Aorta (tissue), 5 donors: ENCODE measurements at places on chromosomes 12 and 14.
A peak's percentile ranks its signal among the peaks of the same experiment; 100 is the strongest.

DNA sequence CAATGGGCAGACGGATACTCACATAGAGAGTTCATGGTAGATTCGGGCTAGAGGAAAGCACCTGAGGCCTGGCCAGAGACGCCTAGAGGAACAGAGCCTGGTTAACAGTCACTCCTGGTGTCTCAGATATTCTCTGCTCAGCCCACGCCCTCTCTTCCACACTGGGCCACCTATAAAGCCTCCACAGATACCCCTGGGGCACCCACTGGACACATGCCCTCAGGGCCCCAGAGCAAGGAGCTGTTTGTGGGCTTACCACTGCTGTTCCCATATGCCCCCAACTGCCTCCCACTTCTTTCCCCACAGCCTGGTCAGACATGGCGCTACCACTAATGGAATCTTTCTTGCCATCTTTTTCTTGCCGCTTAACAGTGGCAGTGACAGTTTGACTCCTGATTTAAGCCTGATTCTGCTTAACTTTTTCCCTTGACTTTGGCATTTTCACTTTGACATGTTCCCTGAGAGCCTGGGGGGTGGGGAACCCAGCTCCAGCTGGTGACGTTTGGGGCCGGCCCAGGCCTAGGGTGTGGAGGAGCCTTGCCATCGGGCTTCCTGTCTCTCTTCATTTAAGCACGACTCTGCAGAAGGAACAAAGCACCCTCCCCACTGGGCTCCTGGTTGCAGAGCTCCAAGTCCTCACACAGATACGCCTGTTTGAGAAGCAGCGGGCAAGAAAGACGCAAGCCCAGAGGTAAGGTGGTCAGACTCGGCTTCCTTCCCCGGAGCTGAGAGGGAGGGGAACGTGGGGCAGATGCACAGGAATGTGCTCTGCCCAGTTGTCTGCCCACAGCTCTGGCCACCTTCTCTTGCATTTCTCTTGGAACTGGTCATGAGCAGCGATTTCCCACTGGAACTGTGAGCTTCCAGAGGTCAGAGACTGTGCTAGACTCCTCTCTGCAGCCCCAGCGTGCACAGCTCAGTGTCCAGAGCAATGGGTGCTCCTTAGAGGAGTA is at the start of gene CD4:
TSS of gene CD4 (plus strand) at position 557 of the 953 bp plus-strand sequence. CDS start 10,611 bp downstream, outside the sequence.
- peak; percentile 92 for DNase-seq

DNA sequence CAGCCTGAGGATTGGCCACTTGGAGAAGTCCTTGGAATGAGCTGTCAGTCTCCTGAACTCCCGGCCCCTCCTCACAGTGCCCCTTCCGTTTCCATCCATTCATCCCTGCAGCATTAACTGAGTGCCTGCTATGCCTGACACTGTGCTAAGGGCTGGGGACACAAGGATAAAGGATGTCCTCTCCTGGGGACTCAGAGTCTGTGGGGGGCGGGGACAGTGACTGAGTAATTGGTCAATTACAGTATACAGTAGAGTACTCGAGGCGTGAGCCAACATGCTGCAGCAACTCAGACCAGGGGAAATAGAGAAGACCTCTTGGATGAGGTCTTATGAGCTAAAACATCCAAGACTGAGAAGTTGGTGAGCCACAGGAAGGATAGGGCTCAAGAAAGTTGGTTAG is 43.4 kb upstream of the PWP1 start:
- DNase-seq = no peak

DNA sequence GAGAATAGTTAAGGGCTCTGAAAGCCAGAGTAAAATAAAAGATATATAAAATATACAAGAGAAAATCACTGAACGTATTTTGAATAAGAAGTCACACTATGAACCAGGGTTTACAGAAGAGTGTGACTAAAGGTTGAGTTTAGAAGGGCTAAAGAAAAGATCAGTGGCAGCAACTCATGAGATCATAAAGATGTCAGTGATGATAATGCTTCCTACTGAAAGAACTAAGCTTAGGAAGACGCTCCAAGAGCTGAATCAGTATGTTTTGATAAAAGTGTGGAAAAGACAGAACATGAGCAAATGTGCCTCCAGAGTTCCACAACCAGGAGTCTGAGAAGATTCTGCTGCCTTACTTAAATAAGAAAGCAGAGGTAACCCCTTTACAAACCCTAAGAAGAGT is 74.6 kb downstream of the KITLG start:
- no peak for DNase-seq

DNA sequence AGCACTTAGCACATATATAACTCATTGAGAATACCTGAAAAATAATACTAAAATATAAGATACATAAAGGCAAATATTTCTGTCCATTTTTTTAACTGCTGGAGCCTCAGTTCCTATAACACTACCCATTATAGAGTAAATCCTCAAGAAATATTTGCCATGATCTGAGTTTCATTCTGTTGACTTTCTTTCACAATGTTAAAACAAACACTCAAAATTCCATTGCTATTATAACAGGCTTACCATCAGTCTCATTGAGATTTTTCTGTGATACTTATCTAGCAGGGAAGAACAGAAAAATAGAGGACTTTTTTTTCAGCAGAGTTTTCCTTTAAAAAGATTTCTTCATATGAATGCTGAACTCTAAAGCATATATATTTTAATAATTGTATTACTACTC is 24.5 kb downstream of the LMO3 start:
- DNase-seq = no peak

DNA sequence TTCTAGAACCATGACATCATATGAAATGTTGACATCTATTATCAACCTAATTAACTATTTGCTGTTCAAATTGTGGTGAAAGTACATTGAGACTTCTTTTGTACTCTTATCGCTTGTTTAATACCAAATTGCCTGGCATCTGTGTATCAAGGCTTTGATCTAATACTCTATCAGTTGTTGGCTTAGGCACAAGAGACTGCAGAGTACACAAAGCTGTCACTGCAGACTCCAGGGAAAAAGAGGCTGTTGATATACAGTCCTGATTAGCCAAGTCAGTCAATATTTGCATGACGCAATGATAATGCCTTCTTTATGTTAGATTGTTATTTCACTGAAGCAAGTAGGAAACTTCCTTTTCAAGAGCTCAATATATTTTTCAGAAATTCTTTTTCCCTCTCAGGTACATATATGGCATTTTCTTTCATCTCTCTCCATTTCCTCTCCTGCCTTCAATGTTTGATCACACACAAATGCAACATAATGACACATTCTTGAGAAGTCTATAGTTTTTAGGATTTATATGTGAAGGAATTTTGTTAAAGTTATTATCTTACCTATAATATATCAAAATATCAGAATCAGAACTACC is 32.3 kb upstream of the PTCSC3 start:
- DNase-seq = no peak

- DNase-seq = no peak
Measured at GRCh38 chr12:110575326-110575725, 7.8 kb downstream of the PPTC7 start.

- DNase-seq = peak; percentile 6
Measured at GRCh38 chr12:132646850-132647249, 28.3 kb downstream of the P2RX2 start.

- DNase-seq = no peak
Measured at GRCh38 chr12:68495336-68496070, 115.2 kb upstream of the RAP1B start.

- DNase-seq = peak; percentile 29
Measured at GRCh38 chr12:49030119-49030518, 11.5 kb upstream of the PRKAG1 start.

GRCh38 chr12:121398355-121398754 is 1.6 kb upstream of the RNF34 start:
- DNase-seq = no peak

DNA sequence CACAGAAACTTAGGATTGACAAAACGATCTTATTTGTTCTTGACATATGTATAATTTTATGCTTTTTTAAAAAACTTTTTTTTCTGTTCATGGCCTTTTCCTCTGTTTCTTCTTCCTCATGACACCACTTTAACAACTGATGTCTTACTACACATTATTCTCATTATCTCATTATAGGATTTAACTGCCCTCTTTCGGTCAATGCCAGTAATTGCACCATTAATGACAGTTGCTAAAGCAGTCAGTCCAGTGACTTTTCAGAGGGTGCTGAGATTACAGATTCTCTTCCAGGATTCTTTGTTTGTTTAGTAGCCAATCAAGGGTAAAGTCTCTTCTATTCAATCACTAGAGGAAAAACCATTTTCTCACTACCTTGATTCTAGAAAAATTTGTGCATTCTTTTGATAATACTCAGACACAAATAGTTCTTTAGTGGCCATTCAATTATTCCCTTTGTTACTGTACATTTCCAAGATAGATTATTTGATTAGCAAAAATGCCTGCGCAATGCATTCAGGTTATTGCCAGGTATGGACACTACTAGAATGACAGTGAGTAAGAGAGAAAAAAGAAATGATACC is 50.1 kb downstream of the KLRG1 start:
- no peak for DNase-seq

DNA sequence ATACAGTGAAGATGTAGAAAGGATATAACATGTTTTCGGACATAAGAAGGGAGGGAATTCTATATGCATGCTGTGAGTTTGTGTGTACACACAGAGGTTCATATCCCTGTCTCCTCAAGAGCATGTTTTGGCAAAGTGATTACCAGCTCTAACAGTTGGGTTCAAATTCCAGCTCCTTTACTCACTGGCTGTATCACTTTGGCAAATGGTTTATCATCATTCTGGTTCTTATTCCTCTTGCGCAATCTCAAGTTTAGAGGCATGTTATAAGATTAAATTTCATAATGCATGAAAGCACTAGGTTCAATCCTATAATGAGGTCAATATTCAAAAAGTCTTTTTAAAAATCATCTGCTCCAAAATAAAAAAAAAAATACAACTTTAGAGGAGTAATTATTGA is 107.7 kb upstream of the LRFN5 start:
- no peak for DNase-seq

GRCh38 chr12:57522887-57523705 is 472 bp downstream of the MBD6 start:
- peak; percentile 86 for DNase-seq

DNA sequence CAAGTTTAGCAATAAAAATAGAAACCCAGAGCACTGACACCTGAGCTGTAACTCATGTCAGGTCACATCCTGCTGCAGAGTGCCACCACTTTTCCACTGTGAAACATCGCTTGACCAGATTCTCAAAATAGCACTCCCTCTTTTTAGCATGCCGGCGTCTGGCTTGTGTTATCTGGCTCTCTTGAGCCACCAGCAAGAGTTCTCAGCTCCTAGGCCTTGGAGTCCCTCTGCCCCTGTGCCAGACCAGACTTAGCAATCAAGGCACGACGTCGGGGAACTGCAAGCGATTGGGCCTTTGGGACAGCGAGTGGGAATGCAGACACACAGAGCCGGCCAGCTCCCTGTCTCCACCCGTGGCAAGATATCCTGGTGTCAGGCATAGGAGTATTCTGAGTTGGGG is 52.5 kb downstream of the SPIC start:
- DNase-seq = no peak

GRCh38 chr14:75022655-75023054 is 19.9 kb downstream of the EIF2B2 start:
- DNase-seq = no peak

GRCh38 chr12:54593135-54593534 is 4.7 kb upstream of the PPP1R1A start:
- DNase-seq = no peak

GRCh38 chr12:132754160-132754932 is 7.3 kb downstream of the ANKLE2 start:
- peak; percentile 15 for DNase-seq

DNA sequence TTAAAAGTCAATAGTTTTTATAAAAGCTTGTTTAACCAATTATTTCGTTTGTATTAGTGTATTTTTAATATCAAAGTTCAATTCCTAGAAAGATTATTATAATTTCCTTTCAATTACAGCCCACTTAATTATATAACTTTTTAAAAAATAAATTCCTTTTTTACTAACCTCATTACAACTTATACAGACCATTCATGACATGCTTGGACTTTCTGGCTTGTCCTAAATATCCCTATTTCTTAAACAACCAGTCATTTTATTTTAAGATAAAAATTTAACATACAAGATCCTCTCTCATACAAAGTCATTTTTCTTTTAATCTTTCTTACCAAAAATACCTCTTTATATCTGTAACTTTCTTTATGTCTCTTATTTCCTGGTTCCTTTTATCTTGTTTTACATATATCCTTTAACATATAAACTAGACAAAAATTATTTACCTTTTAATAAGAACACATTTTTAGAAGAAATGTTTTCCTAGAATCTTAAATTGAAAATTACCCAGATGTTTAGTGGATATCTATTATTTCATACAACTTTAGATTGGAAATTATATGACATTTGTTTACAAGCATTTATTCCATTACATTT is 10.4 kb upstream of the TMEM263 start:
- DNase-seq = no peak

- no peak for DNase-seq
Measured at GRCh38 chr12:79988368-79988767, 53.5 kb upstream of the PPP1R12A start.

- DNase-seq = no peak
Measured at GRCh38 chr14:72617391-72618031, 276.4 kb downstream of the DPF3 start.

- DNase-seq = no peak
Measured at GRCh38 chr14:26738571-26738970, 140.7 kb upstream of the NOVA1 start.

- DNase-seq = no peak
Measured at GRCh38 chr12:26748741-26749431, 84.1 kb downstream of the ITPR2 start.

GRCh38 chr12:133058203-133059113 is 21.1 kb downstream of the ZNF84 start:
- no peak for DNase-seq

DNA sequence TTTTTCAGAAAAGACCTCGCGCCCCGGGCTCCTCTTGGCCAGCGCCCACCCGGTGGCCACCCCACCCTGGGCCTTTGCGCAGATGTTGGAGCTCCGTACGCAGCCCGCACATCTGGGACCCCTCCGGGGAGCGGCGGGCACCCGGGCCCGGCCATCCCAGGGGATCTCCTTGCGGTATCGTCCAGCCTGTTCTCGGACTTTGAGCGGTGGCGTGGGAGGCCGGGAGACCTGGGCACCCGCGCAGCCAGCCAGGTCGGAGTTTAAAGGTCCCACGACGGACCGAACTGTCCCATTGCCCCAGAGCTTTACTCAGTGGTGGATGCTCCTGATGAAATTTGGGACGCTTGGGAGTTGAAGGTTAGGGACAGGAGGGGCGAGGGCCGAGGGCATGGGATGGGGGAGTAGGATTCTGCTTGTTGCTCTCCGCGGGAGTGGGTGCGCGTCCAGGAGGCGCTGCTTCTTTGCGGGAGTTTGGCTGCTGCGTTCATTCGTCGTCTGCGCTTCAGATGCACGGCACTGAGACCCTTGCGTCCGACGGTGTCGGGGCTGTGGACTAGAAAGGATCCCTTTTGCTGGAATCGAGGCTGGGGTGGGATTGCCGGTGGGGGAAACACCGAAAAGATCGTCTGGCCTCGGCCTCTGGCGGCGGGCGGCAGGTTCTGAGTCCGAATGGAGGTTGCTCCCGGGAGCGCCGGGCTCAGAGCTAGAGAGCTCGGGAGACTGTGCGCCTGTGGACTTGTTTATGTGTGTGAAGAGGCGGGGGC is 1.4 kb downstream of the NTF3 start:
- no peak for DNase-seq

GRCh38 chr12:50185970-50186663 is 18.9 kb upstream of the CERS5 start:
- DNase-seq = no peak

- DNase-seq = peak; percentile 80
Measured at GRCh38 chr12:120668868-120669840, 17.8 kb upstream of the MLEC start.

- DNase-seq = no peak
Measured at GRCh38 chr12:42648061-42648460, 58.5 kb upstream of the PRICKLE1 start.

GRCh38 chr12:116257215-116257614 is 20.3 kb downstream of the MED13L start:
- no peak for DNase-seq

- DNase-seq = peak; percentile 75
Measured at GRCh38 chr14:32702562-32702961, 236.1 kb upstream of the NPAS3 start.
